ENCODE measurements at places on chromosomes 5 and 9.

DNA sequence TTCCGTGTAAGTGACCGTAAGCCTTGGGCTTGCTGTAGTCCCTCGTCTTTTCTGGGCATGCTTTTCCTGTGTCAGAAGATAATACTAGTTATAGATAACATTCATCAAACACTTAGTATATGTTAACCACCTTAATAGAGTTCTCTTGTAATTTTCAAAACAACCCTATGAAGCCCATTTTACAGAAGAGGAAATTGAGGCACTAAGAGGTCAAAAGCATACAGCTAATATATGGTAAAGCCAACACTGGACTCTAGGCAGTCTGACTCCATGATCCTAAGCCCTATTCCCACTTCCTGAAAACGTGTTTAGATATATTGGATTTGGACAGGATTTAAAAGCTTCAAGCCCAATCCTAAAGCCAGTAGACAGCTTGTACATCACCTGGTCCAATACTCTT is 153.8 kb downstream of the CEP120 start:
- no peak for ATAC-seq

- ATAC-seq, result no peak
Observed at GRCh38 chr5:176611435-176611834, 1.5 kb upstream of the GPRIN1 start.

DNA sequence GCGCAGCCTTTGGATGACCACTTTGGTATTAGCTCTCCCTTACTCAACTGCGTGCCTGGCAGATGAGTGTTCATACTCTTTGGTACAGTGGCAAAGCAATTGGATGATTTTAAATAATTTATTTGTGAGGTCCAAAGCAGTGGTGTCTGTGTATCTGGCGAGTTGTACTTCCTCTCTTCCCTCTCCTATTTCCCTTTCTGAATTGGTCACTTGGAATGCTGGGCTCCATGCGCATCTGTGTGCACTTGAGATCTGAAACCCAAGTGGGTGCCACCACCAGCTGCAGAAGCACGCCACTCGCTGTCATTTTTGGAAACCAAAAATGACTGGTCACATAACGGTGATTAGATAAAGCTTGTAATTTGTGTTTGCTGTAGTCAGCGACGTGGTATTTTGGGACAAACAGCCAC is 386.0 kb upstream of the KLF4 start:
- ATAC-seq, result no peak

- no peak for ATAC-seq
Observed at GRCh38 chr5:134577022-134577795, 51.7 kb downstream of the JADE2 start.

- ATAC-seq, result no peak
Observed at GRCh38 chr9:90029996-90030395, 425.2 kb downstream of the GADD45G start.

DNA sequence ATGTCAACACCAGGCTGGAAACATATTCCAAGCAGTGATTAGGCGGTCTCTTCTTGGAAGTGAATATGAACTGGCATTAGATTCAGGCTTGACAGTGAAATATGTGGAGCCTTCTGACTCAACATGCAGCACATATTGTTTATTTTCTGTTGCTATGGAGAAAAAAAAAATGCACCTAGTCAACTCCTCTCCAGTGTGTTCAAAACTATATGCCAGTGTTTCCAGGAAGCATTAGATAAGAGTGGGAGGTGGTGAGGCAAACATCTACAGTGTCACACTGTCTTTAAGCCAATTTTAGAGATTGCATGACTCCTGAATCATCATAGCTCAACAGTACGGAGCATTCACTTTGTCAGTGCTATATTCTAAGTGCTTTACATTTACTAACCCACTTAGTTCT is 117.9 kb downstream of the HCN1 start:
- no peak for ATAC-seq

- no peak for ATAC-seq
Observed at GRCh38 chr9:130220352-130220751, 45.2 kb upstream of the HMCN2 start.

DNA sequence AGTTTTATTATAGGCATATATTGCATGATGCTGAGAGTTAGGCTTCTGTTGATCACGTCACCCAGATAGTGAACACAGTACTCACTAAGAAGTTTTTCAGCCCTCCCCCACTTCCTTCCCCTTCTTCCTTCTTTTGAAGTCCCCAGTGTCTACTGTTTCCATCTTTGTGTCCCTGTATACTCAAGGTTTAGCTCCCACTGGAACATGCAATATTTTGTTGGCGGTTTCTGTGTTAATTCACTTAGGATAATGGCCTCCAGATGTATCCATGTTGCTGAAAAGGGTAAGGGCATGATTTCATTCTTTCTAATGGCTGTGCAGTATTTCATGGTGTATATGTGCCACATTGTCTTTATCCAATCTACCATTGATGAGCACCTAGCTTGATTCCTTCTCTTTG is 764.3 kb downstream of the MTRR start:
- no peak for ATAC-seq

GRCh38 chr9:136370687-136371532 is 2.6 kb downstream of the CARD9 start:
- ATAC-seq, result no peak

DNA sequence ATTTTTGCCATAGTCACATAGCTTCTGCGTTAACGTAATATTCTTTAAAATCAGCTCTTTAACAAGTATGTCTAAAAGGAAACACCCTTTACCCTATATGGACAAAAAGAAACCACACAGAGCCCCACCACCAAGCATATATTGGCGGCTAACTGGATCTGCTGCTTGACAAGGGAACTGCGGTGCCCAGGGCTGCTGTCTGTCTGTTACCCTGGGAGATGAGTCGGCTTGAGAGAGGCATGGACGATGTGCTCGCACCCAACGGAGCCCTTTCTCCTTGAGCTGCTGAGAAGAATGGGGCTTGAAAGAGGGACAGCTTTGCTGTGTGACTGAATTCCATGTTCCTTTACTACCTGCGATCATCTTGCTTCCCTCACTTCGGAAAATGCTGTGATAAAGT is 158.6 kb upstream of the SHB start:
- no peak for ATAC-seq

GRCh38 chr5:141810702-141811101 is 67.5 kb downstream of the PCDH1 start:
- ATAC-seq, result no peak
